ENCODE measurements at places on chromosomes 13 and 19.

- no peak for DNase-seq
These were observed 50.1 kb upstream of the SPACA7 start for GRCh38 chr13:112325920-112326645.

- no peak for DNase-seq
These were observed 786.6 kb upstream of the SLITRK6 start for GRCh38 chr13:86585835-86586234.

GRCh38 chr19:54431255-54431838 is 16.1 kb downstream of the TTYH1 start:
- peak; percentile 57 for DNase-seq

DNA sequence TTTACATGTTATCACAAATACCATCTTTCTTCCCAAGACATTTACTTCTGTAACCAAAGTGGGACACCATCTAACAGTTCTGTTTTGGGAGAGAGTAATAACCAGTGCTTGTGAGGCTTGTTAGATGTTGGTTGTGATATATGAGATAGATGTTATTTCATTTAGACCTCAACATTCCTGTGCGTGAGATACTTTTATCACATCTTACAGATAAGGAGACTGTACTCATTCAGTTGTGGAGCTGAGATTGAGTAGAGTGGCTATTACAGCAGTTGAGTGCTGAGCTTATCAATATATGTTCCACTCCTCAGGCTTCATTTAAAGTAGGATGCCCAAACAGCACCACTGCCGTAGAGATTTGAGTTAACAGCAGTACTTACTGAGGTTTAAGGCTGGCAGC is 43.1 kb downstream of the USPL1 start:
- DNase-seq, result no peak

DNA sequence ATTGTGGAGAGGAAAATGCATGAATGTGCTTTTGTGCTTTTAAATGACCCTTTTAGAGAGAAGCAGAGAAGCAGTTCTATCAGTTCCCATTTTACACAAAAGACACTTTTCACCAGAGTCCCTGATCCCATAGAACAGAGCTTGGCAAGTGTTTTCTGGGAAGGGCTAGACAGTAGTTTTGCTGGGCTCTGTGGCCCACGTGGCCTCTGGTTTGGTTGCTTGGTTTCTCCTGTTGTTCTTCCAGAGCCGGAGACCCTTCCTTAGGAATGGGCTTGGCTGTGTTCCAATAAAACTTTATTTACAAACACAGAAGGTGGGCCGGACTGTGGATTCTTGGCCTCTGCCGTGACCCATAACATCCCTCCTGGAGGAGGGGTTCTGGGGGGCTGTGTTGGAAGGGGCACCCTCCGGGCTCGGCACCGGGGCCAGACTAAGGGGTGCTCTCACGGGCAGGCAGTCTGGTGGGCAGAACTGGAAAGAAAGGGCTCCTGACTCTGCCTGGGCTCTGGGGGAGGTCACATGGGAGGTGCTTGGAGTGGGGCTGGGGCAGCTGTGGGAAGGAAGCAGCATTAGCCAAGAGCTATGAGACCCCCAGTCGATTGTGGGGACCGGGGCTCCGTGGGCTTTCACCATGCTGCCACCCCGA is 3.2 kb downstream of the SPPL2B start:
- no peak for DNase-seq

DNA sequence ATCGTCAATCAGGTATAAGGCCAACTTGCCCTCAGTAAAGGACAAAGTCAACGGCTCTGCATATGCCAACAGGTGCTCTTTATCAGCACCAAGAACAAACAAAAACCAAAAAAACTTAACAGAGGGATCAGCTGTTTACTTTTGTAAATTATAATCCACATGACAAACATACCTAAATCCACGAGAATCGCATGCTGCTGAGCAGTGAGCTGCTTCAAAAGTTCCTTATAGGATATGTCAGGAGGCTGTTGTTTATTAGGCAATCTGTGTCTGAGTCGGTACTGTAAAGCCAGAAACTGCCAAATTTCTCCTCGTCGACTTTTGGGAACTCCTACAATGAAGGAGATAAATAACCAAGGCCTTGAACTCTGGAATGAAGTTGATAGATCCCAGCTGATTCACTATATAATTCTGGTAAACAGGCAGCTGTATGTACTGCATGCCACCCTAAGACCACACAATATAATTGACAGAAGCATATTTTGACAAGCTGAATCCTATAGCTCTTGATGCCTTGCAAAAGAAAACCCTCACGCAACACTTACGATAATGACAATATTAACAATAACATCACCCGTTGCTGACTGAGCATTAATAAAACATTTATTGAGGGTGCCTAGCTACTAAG is 179.8 kb downstream of the TBC1D4 start:
- no peak for DNase-seq

- peak; percentile 87 for DNase-seq
These were observed 3.9 kb upstream of the GSK3A start for GRCh38 chr19:42246143-42246921.

- peak; percentile 31 for DNase-seq
These were observed 64.6 kb upstream of the RAP2A start for GRCh38 chr13:97369261-97369893.

GRCh38 chr19:38142176-38143035 is 81.6 kb downstream of the DPF1 start:
- DNase-seq, result peak; percentile 67

GRCh38 chr13:114143806-114144605 is 11.6 kb upstream of the RASA3 start:
- DNase-seq, result no peak

GRCh38 chr13:38850868-38851626 is 139.6 kb downstream of the STOML3 start:
- DNase-seq, result no peak

DNA sequence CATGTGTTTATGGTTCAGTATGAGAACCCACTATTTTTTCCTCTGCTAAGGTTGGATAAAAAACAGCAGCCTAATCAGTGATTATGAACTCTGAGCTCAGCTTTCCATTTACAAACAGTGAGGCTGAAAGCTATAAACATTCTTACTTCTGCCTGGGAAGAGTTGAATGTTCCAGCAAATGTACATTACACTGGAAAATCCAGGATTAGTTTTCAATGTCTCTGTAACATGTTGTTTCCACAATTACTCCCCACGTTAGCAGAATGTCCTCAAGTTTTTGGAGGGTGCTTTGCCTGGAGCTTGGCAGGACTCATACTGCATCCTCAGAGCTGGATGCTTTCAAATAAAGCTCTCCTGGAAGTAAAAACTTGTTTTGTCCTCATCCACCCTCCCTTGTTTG is 150.4 kb downstream of the POSTN start:
- no peak for DNase-seq

DNA sequence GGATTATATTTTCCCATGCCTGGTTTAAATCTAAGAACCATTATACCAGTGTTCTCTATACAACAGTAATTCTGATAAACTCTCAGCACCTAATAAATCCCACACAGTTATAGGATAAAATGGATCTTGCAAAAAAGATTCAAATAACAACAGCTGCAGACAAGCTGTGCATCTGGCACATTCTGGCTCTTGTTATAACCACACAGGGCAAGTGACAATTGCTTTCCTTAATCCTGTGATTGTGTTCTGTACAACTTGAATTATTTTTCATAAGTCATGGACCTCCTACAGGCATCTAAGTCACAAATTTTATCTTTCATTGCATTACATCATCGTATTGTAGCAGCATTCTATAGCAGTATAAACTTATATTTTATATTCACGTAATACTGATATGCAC is 948.3 kb downstream of the SLITRK1 start:
- DNase-seq, result no peak

DNA sequence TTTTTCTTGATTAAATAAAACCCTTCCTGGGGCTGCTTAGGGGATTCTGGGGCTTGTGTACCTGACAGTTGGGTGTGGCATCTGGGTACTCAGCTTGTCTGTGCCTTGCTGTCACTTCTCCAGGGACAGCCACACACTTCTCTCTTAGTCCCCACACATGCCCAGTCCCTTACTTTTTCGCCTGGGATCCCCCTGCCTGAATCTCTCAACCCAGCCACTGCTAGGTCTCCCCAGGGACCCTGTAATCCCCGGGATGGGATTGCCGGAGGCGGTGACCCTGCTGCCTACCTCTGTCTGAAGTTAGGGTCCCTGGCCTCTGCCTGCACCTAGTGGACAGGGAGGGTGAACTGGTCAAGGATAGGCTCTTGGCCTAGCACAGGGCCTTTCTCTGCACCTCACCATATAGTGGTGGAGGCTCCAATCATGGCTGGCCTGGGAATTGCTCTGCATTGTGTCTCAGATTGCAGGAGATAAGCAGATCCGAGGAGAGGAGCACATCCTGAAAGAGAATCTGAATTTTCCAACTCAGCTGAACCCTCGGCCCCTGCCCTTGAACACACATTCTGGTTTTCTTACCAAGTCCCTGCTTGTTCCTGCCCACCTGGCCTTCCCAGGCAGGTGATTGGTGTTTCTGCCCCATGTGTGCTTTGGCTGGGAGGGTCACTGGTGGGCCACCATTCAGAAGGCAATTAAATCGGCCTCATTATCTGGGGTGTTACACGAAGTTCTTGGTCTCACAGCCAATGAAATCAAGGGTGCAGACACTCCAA is 8.7 kb upstream of the ZNF492 start:
- DNase-seq, result no peak

DNA sequence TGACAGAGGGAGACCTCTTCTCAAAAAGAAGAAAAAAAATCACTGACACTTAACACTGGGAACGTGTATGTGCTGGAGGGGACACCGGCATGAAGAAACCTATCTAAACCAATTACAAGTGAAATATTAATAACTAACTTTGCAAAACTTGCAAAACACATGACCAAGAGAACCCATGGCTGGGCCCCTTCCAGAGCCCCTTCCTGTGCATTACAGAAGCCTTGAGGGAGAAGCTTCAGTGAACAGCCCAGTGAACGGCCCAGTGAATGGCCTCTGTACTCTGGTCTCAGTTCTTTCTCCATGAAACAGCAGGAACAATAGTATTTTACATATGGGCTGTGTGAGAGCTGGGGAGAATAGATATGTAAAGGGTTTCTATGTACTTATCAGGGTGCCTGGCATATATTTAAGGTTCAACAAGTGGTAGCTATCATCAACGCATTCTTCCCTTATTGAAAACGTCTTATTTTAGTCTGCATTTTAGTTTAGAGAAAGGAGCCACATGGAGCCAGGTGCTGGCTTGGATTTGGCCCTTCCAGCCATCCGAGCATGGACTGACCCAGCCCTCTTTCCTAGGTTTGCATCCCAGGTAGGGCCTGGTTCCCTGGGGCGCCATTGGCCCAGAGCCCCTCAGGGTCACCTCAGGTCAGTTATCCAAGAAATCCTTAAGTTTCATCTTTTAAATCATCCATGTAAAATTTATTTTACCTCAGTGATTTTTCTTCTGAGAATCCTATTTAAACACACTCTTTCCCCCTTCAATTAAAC is 54.5 kb downstream of the CCDC70 start:
- no peak for DNase-seq

DNA sequence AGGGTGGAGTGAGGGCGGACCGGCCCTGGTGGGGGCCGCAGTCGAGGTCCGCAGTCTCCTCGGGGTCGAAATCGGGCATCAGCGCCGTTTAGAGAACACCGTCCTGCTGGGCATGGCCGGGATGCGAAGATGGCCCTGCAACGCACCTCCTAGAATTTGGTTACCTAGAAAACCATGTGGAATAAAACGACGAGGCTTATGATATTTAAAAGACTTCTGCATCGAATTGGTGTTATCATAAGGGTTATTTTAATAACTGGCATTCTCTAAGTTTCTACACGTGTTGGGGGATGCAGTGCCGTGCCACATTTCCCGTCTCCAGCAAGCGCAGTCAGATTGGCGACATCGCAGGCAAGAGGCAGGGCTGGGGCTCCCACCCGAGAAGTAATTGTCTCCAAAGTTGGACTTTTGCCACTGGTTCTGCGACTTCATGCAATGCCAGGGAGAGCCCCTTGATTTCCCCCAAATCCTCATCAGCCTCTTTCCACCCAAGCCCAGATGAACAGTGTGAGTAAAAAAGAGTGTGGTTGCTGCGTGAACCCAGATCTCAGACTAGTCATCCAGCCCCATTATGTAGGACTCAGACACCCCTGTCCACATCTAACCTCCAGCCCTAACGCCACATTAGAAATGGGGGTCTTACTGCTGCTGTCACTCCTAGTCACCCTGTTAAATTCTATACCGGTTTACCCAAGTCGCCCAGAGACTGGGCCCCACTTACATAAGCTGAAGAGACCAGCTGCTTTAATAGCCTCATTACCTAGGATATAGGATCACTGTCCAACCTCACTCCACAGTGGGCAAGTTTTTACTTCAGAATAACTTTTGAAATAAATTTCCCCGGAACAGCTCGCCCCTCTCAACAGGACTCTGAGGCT is 571 bp upstream of the DHRS12 start:
- DNase-seq, result no peak

DNA sequence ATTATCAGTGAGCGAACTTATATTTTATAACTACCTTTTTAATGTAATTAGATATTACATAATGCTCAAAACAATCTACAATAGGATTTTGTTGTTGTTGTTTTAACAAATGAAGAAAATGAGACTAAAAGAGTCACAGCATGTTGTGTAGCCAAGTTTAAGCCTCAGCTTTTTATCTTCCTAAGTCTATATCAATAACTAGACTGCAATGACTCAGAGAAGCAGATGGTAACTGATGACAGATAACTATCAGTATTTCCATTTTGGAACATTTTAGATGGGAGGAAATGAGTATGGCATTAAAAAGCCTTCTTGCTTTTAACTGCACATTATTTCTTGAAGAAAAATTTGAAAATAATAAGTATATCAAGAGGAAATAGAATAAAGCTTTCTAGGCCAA is 825.2 kb downstream of the SLITRK1 start:
- peak; percentile 13 for DNase-seq

DNA sequence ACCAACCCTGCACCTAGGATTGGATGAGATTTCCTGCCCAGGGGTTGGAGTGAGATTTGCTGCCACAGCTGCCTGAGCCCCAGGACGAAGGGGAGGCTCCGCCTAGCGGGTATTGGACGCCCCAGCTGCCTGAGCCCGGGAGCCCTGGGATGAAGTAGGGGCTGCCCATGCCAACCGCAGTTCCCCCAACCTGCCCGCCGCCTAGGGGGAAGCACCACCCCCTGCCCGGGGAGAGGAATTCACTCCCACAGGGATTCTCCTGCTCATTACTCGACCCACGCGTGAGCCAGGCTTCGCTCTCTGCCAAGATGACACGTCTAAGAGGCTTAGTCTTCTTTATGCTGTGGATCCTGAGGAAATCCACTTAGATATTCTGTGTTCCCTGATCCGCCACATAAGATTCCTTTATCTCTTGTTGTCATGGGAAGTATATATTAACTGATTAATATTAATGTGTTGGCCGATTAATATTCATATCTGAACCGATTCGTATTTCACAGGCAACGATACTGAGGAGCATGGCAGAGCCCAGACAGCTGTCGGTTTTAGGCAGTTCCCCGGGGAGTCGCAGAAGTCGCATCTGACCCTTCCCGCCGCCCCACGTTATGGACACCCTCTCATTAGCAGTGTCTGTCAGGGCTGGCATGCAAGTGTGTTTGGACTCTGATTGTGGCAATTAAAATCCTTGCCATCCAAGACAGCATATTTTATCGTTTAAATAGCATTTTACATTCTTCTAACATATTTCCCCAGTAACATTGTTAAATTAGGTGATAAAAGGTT is 44.5 kb upstream of the KCTD15 start:
- no peak for DNase-seq

GRCh38 chr19:49847731-49848696 is 2.9 kb upstream of the PTOV1 start:
- peak; percentile 93 for DNase-seq

Data from cardiac fibroblast (primary cell).